ENCODE measurements at places on chromosomes 4 and X.
A peak's percentile ranks its signal among the peaks of the same experiment; 100 is the strongest.

DNA sequence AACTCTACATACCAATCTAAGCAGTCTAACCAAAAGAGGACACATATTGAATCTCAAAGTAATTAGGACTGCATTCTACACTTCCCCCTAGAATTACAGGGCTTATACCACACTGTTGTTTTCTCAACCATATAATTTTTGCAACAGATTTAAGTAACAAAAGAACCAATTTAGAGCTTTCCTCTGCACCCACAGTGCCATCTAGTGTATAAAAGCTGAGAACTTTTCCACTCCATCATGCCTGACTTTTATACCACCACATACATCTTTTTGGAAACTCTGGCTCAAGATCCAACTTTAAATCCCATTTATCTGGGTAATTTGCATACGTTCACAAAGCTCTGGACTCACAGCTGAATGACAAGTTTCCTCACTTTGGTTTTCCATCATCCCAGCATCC is 99.5 kb downstream of the EFHC2 start:
- peak; percentile 15 for DNase-seq

- DNase-seq, result no peak
Observed at GRCh38 chr4:169283114-169283509, 12.4 kb upstream of the SH3RF1 start.

DNA sequence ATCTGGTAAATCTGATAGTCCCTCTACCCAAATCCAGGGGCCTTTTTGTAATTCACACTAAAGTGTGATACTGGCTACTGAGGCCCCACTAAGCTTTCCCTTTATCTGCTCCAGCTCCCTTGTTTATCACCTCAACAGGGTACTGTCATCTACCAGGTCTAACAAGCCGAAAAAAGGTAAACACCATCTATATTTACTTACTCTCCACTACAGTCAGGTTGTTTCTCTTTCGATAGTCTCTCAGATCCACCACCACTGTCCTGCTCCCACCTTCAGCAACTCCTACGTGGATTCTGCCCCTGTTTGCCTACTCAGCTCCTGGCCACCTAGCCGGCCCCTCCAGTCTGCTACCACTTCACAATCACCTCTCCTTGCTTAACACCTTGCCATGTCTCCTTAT is 3.3 kb downstream of the ITIH6 start:
- no peak for DNase-seq

- no peak for DNase-seq
Observed at GRCh38 chr4:156956826-156957368, 14.7 kb downstream of the PDGFC start.

DNA sequence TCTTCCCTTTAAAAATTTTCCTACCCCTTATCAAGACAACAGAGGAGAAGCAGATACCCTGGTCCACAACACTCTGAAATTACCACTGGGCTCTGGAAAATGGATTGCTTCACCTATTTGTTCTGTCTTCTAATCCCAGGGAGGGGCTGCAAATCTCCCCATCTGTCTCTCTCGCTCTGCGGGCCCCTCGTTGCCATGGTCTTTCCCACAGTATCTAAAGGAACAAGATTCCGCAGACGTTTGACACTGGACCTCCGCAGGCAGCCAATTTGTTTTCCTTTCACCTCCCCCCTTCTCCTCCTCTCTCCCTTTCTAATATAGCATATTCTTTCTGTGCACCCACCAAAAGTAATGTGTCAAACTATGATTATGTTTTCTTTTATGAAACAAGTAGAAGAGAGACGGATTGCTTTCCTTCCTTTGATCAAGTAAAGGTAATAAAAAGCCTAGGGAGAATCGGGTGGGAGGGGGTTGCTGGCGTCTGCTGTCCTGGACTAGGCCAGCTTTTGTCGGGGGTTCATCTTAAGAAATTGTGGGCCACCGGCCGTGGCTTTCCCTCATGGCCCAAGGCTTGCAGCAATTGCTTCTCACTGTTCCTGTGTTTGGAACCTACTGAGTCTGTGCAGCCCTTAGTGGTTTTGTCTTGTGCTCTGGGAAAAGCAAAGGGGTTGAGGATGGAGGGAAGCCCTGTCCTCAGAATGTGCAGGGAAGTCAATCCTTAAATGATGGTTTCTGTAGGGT is 81.0 kb downstream of the MGST2 start:
- no peak for DNase-seq

GRCh38 chrX:40651620-40652223 is 4.4 kb upstream of the CXorf38 start:
- peak; percentile 70 for DNase-seq

DNA sequence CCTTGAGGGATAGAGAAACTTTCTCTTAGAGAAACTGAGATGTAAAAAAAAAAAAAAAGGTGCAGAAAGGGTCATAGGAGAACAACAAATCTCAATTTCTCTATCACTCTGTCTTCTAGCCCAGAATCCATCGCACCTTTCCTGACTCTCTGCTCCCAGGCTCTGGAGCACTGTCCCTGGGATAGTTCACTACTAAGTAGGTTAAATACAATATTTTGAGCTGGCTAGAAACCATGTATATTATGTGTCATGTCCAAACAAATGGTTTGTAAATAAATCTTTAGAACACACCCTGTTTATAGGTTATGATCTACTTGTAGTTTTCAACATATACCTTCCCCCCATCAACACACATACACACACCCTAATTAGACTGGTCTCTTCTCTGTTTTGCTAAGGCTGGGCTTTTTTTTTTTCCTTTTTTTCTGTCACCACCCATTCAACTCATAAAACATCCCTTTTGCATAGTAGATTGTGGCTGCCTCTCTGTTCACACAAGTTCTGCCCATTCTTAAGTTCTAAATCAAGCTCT is 124.4 kb downstream of the KLHL13 start:
- no peak for DNase-seq

GRCh38 chrX:23493941-23494374 is 159.3 kb downstream of the PTCHD1 start:
- DNase-seq, result peak; percentile 45

DNA sequence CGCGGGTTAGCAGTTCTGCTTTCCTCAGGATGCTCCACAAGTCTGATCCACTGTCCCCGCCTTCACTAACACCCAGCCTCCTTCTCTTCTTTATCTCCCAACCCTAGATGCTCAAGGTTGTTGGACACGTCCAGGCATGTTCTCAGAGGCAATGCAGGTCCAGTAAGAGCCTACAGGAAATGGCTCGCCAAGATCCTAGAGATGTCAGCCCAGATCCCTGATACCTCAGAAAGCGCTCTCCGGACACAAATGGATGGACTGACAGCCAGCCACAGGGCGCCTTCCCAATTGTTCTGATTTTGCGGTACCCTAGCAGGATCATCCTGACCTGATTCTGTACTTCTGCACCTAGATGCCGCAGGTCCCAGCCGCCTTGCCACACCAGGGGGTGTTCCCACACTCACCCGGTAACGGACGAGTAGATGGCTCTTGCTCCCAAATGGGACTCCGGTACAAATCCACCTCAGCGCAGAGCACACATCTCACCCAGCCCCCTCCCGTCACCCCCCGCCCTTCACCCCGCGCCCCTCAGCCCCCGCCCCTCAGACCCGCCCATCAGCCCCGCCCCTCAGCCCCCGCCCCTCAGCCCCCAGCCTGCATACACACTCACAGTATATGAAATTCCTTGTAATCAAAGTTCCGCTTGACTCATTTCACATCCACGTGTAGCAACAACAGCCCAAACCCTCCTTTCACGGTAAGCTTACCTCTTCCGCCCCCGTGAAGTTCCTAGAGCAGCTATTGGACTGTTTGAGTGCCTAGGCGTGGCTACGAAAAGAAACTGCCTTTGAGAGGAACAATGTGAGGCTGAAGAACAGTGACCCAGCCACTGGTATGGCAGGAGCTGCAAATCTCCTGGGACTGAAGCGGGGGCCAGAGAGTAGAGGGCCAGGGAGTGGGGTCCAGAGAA is at the start of gene EDA2R:
EDA2R (minus strand) TSS at position 488 of the 910 bp plus-strand sequence. CDS start 23,058 bp downstream, outside the sequence.
- DNase-seq, result peak; percentile 71

DNA sequence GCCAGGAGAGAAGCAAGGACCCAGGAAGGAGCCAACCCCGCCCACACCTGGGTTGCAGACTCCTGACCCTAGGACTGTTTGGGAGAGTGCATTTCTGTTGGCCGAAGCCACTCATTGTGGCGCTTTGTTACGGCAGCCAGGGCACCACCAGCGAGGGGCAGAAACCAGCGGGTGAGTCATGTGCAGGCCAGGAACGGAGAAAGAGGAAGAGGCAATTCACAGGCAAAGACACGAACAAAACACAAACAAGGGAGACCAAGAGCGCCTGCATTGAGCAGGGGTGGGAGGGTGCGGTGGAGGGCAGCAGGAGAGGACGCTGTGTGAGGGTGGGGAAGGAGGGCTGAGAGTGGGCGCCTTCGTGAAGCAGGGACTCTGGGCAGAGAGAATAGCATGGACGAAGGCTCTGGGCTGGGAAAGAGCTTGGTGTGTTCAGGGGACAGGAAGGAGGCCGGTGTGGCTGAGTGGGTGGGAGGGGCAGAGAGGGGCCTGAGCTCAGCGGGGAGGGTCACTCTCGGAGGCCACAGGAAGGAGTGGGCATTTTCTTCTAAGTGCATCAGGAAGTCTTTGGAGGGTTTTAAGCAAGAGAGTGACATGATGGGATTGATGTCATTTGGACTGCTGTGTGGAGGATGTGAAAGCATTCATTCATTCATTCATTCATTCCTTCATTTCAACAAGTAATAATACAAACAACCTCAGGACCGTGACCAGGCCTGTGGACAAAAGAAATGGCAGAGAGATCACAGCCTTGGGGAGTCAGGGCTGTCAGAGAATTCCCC is 12.2 kb upstream of the WFS1 start:
- no peak for DNase-seq

- DNase-seq, result no peak
Observed at GRCh38 chrX:20011608-20012007, 20.7 kb upstream of the BCLAF3 start.

- no peak for DNase-seq
Observed at GRCh38 chr4:29756966-29757365, 963.2 kb upstream of the PCDH7 start.

- no peak for DNase-seq
Observed at GRCh38 chr4:188612659-188613058, 473.4 kb downstream of the TRIML1 start.

DNA sequence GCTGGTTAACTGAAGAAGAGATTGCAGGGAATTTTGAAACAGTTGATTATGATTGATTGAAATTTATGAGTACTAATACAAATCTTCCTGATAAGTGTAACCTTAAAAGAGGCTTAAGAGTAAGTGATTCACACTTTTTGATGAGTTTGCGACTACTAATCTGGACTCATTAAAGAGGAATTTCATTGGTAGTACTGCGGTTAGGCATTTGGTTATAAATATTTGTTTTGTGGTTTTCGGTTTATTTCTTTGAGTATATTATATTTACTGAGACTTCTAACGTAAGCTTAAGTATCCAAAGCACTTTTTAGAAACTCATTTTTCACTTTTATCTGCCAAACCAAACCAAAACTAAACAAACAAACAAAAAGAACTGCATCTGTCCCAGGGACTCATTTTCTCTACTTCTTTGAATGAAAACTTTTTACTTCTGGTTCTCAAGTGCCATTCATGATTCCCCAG is 20.7 kb downstream of the SLIT2 start:
- no peak for DNase-seq

DNA sequence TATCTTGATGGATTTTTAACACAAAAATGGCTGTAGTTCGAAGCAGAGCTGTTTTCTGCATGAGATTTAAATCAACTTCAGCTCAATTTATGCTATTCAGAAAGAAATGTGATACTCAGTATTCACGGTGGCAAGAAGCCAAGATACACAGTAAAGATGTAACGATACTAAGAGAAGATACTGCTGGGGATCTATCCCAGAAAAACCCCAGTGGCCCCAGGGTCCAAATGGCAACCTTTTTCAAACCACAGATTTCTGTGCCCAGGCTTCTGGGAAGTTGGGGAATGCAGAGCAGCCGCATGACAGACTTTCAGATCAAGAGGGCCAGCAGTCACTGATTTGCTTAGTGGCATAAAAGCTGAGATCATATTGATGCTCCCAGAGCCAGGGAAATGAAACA is 353.9 kb downstream of the AFF2 start:
- no peak for DNase-seq

- DNase-seq, result no peak
Observed at GRCh38 chr4:147616849-147617172, 386 bp upstream of the TMEM184C start.

DNA sequence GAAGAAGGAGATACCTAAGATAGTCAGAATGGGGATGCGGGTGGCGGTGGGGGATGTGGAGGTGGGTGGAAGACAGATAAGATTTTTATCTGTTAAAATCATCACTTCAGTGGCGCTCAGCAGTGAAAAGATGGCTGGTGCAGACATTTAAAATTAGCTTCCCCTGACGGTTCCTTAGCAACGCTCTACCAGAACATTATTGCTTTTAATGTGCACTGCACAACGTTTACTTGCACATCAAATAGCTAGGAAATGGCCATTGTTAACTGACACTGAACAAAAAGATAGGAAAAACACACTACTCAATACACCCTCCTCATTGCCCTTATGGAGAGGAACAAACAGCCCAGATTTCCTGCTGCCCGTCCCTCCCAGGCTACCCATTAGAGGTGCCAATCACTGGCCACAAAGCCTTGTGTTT is 61.0 kb upstream of the FTHL17 start:
- DNase-seq, result no peak

DNA sequence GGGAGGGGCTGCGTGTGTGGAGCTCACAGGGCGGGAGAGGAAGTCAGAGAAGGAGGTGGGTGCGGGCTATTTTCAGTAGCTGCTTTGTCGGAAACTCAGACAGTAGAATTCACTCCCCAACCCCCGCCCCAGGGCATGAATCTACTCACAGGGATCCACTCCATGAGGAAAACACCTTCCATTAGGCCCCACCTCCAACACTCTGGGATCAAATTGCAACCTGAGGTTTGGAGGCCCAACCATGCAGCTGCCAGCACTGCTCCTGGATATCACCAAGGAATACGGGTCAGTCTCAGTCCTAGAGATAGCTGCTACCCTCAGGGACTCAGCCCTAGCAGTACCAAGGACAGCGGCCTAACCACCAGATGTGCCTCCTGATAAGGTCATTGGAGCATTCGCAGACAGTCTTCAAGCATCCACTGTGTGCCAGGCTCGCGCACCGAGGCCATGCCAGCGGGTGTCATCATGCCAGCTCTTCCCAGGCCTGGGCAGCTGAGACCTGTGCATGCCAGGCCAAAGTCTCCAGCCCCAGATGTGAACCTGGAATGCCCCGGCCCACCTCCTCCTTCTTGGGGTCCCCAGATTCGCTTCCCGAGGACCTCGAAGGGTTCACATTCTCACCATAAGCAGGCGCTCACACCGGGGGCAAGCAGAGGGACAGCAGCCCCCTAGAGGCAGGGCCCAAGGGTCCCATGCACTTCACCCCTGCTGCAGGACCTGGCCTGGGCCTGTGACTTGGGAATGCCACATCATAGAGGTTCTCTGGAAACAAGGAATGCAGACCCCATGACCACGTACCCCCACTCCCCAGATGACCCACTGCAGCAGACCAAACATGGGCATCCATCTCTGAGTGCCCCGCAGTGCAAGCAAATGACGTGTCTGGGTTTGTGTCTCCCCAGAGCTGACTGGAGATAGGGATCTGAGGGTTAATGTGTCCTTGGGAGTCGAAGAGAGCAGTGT is 102.3 kb downstream of the ADRA2C start:
- DNase-seq, result peak; percentile 18

DNA sequence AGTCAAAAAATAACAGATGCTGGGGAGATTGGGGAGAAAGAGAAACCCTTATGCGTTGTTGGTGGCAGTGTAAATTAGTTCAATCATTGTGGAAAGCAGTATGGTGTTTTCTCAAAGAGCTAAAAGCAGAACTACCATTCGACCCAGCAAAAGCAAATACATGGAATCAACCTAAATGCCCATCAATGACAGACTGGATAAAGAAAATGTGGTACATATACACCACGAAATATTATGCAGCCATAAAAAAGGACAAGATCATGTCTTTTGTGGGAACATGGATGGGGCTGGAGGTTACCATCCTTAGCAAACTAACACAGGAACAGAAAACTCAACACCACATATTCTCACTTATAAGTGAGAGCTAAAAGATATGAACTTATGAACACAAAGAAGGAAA is 188.9 kb downstream of the CAMK2D start:
- no peak for DNase-seq

All from MM.1S (cell line).